ENCODE measurements at places on chromosomes 5 and 9.

DNA sequence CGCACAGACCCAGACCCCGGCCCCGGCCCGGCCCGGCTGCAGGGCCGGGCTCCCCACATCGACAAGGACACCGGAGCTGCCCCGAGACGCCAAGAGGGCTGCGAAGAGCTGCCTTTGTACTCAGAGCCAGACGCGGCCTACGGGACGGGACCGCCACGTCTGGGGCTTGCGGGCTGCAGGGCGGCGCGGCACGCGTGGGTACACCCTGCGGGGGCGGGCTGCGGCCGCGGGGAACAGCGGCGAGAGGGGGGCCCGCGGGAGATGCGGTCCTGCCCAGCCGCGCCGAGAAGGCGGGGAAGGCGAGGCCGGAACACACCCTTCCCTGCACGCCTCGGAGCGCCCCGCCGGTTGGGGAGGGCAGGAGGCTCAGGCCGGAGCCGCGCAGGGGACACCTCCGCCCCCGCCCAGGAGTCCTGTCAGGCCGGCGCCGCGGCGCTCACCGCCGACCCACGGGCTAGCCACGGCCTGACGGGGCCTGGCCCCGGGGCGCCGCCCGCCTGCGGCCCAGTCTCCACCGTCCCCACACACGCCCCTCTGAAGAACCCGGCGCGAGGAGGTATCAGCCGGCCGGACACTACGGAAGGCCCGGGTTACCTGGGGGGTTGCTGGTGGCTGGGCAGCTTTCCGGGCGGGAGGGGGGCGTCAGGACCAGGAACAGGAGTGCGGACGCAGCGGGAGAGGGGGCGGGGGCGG lies 478 bp downstream of the RAB14 start:
- no peak for DNase-seq

DNA sequence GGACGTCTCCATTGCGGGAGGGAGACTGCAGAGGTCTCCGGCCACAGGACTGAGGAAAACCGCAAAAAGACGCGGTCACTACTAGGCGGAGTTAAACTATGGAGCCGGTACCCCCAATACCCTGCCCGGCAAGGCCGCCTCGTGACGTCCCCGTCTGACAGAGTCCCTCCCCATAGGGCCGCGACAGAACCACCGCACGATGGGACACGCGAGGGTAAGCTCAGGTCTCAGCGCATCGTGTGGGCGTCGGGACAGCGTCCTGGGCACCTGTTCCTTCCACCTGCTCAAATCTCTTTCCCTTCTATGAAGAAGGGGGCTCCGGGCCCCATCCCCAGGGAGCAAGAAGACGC lies 35.2 kb upstream of the GLDC start:
- peak; percentile 26 for DNase-seq

DNA sequence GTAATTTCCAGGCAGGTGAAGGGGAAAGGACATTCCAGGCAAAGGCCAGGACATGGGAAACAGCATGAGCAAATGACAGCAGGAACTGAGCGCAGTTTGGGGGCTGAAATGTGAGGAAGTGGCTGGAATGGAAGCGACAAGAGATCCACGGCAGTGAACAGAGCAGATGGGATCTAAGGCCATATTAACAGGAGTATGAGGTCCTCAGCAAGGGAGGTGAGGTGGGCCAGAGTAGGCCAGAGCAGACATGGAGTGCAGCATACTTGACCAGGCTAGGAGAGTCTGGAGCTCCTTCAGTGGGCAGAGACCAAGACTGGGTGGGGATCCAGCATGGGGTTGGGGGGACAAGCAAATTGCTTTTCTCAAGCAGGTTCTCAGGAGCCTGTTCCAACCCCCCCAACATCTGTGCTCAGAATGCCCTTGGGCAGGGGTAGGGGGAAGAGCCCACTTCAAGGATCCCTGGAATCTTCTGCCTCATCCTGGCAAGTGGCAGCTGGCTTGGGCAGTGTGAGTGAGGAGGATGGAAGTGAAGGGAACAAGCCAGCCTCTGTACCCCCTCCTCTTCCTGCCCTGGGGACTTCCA lies 34.5 kb downstream of the DAB2IP start:
- DNase-seq = no peak

GRCh38 chr5:116076496-116076895 lies 8.3 kb upstream of the COMMD10 start:
- no peak for DNase-seq

- no peak for DNase-seq
Observed at GRCh38 chr5:516338-516925, 7.8 kb downstream of the SLC9A3 start.

DNA sequence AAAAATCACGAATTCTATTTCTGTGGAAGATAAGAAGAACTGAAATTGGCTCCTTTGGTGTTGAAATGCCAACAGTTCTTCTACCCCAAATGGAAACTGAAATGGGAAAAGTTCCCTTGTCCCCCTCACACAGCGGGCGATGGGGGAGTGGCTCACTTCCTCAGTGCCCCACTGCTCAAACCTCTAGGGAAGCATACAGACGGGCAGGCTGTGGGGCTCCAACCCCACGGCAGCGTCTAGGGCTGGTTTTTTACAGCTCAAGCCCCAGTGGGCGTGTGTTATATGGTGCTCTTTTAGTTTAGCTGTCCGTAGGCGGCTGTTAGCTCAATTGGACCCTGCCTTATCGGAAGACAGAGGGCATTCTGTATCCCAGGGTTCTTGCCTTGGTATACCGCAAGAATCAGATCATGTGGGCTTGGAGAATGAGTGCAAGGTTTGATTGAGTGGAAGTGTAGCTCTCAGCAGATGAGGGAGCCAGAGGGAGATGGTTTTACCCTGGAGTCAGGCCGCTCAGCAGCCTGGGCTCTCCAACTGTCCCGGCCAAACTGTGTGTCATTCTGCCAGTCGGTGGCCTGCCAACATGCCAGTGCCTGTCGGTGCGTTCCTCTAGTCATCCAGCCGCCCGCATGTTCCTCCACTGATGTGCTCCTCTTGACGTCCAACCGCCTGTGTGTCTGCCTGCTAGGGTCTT lies 166.3 kb upstream of the ZNF608 start:
- DNase-seq = no peak

DNA sequence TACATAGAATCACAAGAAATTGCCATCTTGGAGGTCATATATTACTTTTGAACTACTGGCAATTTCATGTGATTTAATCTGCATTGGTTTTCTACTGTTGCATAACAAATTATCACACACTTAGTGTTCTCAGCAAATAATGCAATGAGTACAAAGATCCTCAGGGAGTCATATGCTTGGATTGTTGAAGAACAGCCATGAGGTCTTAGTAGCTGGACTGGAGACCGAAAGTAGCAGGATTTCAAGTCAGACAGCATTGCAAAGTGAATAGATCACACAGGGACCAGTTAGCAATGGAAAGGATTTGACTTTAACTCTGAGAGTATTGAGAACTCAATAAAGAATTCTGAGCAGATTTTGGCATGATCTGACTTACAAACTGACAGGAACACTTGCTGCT lies 32.2 kb upstream of the FRMD3 start:
- peak; percentile 44 for DNase-seq

GRCh38 chr9:4886698-4887097 lies 94.0 kb downstream of the RCL1 start:
- no peak for DNase-seq

DNA sequence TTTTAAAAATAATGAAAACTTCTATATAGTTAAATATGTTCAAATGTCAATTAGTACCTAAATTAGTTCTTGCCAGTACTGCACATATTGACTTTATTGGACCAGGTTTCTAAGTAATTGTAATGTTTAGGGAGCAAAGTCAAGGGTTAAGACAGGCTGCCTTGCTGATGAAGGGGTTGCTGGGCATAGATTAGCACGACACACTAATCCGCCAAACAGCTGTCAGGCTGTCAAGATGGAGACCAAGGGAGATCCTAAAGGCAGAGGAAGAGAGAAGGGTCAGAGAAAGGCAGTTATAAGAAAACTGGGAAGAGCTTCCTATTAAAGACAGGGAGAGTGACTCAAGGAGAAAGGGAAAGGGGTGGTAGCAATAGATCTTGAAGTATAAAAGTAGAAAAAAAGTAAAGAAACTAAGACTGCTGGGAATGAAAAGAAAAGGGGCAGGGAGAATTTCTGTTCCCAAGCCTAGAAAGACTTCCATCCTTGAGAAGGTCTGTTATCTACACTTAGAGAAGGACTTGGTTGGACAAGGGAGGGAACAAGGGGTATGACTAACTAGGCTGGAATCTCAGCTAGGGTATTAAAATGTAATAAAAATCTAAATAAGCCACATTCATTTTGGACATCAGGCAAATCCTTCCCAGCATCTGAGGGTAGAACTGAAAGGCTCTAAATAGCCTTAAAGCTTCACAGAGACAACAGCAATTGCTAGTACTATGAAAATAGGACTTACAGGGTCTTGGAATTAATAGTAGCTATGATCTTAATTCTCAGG lies 188.7 kb downstream of the FBXL17 start:
- DNase-seq = peak; percentile 55

- DNase-seq = peak; percentile 56
Observed at GRCh38 chr9:90325913-90326653, 316.5 kb downstream of the DIRAS2 start.

GRCh38 chr9:120868676-120869359 lies 8.2 kb downstream of the PHF19 start:
- peak; percentile 91 for DNase-seq

GRCh38 chr5:9361835-9362234 lies 184.0 kb downstream of the SEMA5A start:
- DNase-seq = peak; percentile 83

DNA sequence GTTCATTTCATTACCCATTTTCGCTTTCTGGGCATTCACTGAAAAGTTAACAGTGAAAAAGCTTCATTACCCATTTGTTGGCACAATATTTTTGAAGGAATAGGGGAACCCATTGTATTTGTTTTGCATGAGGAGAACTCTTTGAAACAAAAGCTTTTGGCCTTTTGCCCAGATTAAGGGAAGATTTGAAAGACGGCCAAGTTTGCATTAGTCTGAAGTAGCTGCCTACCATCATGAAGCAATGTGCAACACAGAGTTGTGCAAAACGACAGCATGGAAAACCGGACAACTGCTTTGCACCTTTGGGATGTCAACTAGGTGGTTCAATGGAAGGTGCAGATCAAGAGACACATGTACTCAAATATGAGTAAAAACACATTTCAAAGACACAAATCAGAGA lies 84.9 kb downstream of the TRPM3 start:
- DNase-seq = peak; percentile 45

GRCh38 chr5:1652873-1653697 lies 129.3 kb upstream of the LPCAT1 start:
- no peak for DNase-seq

GRCh38 chr5:159324102-159324755 lies 6.1 kb downstream of the IL12B start:
- peak; percentile 91 for DNase-seq

DNA sequence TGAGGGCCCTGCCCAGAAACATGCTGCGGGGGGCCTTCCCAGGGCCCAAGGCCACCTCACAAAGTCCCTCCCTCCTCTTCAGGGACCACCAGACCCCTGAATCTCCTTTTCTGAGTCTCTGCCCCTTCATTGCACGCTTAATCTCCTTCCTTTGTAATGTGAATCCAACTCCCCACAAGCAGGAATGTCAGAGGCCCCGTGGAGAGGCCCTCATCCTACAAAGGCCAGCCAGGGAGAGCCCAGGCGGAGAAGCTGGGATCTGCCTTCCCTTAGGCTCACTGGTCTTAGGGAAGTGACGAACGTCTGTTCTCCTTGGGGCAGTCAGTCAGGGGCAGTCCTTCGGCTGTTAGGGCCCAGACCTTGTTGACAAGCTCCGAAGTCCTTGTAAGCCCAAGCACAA lies 2.3 kb downstream of the SMIM33 start:
- DNase-seq = no peak

DNA sequence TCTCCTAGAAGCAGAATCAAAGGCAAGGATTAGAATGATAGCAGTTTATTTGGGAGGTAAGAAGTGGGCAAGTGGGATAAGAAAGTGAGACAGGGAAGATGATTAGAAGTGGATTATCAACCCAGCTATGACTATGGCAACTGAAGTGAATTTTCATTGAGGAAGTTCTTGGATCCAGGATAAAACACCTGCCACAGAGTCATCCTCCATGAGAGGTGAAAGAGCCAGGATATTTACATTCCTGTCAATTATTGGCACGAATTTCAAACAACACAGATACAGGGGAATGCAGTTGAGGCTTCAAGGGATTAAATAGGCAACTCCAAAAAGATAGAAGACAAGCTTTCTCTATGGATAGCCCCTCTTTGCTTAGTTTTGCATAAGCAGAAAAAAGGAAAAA lies 31.8 kb upstream of the ZNF366 start:
- DNase-seq = no peak

GRCh38 chr5:88666761-88667495 lies 216.1 kb downstream of the MEF2C start:
- no peak for DNase-seq

DNA sequence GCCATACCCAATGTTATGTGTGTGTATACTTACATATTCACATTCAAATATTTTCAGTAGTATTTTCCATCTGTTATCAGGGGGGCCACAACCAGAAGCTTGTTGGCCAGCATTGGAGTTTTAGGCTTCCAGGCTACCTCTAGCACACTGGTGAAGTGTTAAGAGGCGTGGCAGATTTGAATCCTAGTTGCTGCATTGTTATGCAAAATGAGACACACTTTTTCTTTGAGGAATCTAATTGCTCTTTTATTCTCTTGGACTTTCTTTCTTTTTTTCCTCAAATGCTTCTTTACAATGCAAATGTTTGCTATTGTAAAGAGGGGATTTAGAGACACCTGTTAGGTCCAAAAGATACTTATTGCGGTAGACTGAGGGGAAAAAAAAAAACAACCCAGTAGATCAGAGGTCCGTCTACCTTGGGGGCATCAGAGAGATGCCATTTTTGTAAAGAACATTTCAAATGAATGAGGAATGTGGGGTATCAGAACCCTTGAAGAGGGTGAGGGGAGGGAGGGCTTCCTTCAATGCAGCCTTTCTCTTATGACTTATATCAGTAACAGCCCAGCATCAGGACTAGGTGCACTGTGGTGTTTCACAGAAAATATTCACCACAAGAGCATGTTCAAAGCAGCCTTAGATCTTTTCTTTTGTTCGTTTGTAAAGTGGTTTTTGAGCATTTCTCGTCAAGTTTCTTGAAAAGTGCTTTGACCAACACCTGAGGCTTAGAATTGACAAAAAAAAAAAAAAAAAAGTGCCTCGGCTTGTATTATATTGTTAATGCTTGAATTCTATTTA lies 3.8 kb downstream of the SMARCA2 start:
- no peak for DNase-seq

Data from fibroblast of mammary gland (primary cell).